Stromal cell of bone marrow (primary cell): ENCODE measurements at places on chromosomes 1 and 21.
A peak's percentile ranks its signal among the peaks of the same experiment; 100 is the strongest.

- no peak for DNase-seq
Measured at GRCh38 chr1:16235944-16236510, 956 bp downstream of the CPLANE2 start.

DNA sequence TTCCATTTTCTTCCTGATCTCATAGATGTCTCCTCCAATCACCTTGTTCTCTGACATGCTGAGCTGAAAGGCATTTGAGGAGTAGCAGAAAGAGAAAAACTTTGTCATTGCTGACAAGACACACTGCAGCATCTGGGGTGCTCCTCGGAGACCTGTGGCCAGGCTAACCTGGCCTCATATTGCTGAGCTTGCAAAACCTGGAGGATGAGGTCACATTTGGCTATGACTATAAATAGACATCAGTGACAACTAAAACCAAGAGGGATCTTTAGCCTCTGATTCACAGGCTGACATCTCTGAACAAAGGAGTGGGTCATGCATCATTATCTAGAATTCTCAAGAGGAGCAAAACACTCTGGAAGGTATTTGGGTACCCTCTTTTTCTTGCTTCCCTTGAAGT is 83.7 kb downstream of the PROX1 start:
- no peak for DNase-seq

GRCh38 chr1:50038237-50038809 is 14.6 kb upstream of the AGBL4 start:
- no peak for DNase-seq

DNA sequence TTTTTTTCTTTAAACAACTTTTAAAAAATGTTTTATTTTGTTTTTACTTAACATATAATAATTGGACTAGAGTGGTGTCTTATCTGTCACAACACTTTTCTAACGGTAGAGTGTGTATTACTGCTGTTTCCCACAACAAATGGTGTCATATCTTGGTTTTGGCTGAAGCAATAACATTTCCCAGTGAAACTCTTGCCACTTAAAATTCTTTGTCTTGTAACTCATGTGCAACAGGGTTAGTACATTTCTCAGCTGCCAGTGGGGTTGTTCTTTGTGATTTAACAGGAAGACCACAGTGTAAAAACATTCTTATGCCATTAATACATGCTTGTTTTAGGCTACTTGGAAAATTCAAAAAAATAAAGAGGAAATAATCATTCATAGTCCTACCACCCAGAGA is 43.5 kb downstream of the ALPL start:
- DNase-seq, result peak; percentile 85

GRCh38 chr1:212466898-212467650 is 34.4 kb downstream of the NENF start:
- DNase-seq, result no peak

- no peak for DNase-seq
Measured at GRCh38 chr21:31897311-31897710, 24.5 kb downstream of the HUNK start.

GRCh38 chr1:109818271-109818987 is 54.7 kb upstream of the EPS8L3 start:
- no peak for DNase-seq

GRCh38 chr1:23167353-23168078 is 1.1 kb downstream of the LUZP1 start:
- no peak for DNase-seq

DNA sequence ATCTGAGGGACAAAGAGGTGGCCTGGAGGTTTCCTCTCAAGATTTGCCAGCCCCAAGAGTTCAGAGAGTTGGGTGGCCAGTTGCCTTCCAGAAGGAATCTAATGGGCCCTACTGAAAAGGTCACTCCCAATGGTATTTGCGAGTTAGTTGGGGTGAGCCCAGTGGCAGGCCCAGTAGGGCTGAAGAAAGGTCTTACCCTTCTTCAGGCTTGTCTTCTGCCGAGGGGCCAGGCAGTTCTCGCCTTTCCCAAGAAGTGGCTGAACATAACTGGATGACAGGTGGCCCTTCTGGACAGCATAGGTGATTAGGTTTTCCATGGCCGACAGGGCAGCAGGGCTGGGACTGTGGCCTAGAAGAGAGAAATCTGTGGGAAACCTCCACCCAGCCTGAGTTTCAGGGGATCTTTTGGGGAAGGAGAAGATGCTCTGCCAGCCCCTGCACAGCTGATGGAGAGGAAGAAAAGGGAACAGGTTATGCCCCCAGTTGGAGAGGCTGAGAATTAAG is 7.2 kb downstream of the PGLYRP4 start:
- no peak for DNase-seq

- peak; percentile 82 for DNase-seq
Measured at GRCh38 chr1:84598846-84599741, 24.9 kb upstream of the CTBS start.

DNA sequence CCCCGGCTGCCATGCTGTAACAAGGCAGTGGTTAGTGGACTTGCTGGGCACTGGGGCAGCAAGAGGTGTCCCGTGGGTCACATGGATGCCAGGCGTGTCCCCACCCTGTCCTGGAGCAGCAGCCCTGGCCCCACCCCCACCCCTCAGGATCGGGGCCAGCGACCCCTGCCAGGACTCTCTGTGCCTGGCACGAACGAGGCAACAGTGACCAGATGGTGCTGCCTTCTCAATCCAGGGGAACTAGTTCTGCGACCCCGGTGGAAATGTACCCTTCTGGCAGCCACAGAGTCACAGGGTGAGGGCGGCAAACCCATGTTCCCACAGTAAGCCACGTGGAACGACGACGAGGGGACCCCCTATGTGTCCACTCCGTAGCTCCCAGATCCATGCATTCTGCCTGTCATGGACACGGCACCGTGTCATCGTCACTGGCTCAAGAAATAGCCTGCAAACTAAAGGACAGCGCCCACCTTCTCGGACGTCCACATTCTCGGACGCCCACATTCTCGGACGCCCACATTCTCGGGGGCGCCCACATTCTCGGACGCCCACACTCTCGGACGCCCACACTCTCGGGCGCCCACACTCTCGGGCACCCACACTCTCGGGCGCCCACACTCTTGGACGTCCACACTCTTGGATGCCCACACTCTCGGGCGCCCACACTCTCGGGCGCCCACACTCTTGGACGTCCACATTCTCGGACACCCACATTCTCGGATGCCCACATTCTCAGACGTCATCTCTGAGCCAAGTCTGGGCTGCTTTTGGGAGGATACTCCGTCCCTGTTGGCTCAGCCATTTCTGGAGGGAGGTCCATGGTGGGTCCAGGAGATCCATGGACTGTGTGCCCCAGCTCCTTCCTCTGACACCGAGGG is 19.6 kb upstream of the ACTRT2 start:
- no peak for DNase-seq

DNA sequence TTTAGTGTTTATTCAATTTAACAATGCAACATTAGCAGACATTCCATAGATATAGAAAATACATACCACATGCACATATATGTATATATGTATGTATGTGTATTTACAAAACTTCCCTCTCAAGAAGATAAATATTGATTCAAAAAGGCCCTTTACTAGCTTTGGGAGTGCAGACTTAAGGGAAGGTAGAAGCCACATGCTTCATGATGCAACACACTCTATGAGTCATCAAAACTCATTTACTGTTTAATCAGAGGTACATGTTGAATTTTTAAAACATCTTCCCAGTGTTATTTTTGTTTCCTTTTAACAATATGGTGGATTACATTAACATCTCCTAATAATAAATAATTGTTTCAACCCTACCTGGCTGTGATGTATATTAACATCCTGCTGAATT is 61.4 kb upstream of the KIRREL1 start:
- peak; percentile 6 for DNase-seq

DNA sequence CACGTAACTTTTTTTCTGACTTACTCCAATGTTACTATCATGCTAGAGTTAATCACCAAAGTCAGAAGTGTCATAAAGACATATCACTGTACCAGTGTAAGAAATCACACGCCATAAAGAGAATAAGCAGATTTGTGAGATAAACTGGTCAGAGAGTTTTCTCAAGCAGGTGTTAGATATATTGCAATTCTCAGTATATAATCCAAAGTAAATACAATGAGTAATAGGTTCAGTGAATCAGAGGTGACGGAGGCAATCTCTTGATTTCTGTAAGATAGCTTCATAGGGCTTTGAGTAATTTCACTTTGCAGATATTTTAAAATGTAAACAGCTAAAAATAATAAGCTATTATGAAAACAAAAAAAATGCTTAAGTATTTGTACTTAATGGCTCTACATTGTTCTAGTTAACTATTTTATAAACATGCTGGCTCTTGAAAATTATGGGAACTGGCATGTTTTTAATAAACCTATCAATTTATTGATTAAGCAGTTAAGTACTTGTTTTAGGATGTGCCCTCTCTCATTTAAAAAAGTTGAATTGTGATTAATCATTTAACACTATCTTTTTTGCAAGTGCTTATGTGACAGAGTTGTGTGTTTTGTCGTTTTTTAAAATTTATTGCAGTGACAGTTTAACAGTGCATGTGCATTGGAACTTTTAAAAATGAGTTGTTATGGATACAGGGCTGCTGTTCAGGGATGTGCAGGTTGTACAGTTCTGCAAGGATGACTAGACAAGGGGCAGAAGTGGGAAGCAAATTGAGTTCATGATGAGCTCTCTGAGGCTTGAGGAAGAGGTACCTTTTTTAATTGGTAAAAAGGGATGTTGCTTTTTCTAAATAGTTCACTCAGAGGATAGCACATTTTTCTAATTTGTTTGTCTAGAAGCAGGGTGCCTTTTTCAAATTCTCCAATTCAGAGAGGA is 119.1 kb downstream of the USP25 start:
- DNase-seq, result peak; percentile 13

GRCh38 chr1:81190003-81190402 is 610.7 kb upstream of the ADGRL2 start:
- DNase-seq, result no peak

DNA sequence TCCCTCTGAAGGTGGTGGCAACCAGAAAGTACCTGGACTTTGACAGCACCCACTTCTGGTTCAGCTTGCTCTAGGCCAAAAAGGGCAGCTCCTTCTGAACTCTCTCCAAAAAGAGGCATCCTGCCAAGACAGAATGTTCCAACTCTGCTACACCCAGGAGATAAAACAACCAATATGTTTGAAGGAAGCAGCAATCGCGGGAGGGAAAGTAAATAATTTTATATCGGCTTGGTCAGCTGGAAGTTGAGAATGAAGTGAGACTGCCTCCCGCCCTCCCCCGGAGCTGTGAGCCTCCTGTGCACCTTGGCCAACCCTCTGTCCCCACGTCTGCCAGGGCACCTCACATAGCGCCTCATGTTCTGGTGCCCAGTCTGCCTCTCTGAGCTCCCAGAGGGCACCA is 130.3 kb upstream of the ATP1A1 start:
- no peak for DNase-seq

- DNase-seq, result no peak
Measured at GRCh38 chr1:173821680-173822079, 2.8 kb upstream of the DARS2 start.

DNA sequence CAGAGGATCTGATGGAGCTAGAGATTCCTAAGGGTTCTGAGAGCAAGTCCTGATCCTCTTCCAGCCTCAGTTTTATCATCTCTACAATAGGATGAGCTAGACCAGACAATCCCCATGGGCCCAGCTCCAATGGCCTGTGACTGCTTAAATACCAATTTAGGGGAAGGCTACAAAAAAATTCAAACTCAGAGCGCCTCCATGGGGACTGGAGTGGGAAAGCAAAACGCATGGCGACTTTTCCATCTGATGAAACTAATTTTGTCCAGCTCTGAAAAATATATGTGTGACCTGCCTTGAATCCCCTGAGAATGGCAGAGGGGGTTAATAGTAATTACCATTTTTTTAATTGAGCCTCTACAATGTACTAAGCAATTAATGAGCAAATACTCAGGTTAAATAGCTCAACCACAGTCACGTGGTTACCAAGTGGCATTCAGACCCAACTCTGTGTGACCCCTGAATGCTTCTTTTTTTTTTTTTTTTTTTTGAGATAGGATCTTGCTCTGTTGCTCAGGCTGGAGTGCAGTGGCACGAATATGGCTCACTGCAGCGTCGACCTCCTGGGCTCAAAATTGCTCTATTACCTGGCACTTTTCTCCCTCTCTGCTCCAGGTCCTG is 8.4 kb downstream of the EXTL1 start:
- DNase-seq, result no peak

DNA sequence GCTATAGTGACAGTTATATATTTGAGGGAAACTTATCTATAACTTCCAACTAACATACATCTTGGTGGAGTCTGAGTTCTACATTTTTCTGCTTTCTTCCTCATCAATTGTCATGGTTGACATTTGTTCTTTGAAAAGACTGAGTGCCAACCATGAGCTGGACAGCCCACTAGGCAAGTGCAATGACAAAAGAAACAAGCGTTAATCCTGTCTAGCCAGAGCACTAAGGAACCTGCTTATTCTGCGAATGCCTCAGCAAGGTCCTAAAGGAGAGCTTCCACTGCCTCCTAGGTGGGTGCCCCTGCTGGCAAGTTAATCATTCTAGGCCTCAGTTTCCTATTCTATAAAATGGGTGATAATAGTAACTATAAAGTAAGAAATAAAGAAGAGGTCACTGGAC is 44.8 kb downstream of the IRF2BP2 start:
- no peak for DNase-seq

GRCh38 chr1:5798151-5798730 is 194.0 kb downstream of the NPHP4 start:
- no peak for DNase-seq

- no peak for DNase-seq
Measured at GRCh38 chr21:29196670-29197191, 66.3 kb downstream of the MAP3K7CL start.

DNA sequence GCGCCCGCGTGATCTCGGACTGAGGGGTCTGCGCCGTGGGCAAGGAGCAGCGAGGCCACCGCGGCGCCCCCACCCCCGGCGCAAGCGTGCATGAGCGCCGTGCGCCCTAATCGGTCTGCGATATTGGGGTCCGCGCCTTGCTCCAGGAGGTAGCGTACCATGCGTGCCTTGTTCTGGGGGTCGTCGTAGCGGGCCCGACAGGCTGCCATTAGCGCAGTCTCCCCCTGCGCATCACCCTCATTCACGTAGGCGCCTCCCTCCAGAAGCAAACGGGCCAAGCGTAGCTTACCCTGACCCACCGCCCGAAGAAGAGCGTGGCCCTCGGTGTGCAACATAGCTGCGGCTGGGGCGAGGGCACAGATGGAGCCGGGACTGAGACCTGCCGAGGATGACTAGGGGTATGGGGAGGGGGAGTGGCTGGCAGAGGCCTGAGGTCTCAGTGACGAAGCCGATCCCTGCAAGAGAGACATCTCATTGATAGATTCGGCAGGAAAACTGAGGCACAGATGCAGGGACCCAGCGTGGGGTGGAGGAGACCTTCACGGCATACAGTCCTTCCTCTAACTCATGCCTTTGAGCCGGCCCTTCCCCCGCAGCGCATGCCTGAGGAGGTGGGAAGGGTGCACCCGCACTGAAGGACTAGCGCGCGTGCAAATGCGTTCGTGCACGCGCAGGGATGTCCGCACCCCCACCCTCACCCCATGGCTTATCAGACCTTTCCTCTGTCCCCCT is 2.8 kb downstream of the ANKRD34A start:
- no peak for DNase-seq

DNA sequence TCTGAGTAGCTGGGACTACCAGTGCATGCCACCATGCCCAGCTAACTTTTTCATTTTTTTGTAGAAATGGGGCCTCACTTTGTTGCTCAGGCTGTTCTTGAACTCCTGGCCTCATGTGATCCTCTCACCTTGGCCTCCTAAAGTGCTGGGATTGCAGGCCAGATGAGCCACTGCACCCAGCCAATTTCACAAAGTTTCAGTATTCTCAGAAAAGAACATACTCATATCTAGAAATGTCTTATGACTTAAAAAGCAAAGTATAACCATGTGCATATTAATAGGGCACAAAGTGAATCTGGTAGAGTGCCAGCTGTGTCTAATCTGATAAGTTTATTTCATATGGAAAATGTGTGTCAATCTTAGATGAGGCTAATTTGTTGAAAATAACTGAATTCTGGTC is 87.5 kb upstream of the CACYBP start:
- DNase-seq, result no peak
